CD4-positive, alpha-beta T cell treated with Interleukin-2 at 100 ng/mL for 4 hours (primary cell): ENCODE measurements at places on chromosomes 7 and 10.

GRCh38 chr7:63998549-63998948, at the start of gene ZNF722:
TSS of gene ZNF722 (plus strand) at chr7:63998849. CDS start at chr7:63998962, 113 bp downstream.
- no peak for DNase-seq

DNA sequence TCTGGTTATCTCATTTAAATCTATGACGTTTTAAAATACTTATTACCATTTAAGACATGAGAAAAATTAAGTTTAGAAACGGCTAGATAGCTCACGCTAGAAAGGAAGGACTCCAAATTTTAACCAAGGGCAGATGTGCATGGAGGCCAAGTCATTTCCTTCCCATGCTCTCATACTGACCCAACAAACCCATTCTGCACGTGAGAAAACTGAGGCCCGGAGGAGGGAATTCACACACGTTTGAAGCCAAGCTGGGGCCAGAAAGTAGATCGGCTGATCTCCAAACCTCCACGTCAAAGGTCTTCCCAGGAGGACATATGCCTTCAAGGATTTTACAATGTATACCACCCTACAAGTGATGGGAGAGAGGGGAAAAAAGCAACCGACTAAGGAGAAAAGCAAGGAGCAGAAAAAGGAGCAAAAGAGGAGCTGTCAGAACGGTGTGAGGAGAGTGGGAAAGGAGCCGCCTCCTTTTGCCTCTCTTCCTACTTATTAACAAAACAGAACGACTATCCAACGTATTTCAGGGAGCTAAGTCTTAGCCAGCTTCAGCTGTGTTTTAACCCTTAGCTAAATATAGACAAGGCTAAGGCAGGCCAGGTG, 645 bp upstream of the SIRT1 start:
- DNase-seq, result no peak

GRCh38 chr10:118642228-118642627, 46.8 kb upstream of the PRLHR start:
- DNase-seq, result no peak

- no peak for DNase-seq
Measured at GRCh38 chr7:105978035-105978434, 15.0 kb downstream of the CDHR3 start.

GRCh38 chr7:105098863-105099515, 85.0 kb downstream of the KMT2E start:
- peak; percentile 22 for DNase-seq

DNA sequence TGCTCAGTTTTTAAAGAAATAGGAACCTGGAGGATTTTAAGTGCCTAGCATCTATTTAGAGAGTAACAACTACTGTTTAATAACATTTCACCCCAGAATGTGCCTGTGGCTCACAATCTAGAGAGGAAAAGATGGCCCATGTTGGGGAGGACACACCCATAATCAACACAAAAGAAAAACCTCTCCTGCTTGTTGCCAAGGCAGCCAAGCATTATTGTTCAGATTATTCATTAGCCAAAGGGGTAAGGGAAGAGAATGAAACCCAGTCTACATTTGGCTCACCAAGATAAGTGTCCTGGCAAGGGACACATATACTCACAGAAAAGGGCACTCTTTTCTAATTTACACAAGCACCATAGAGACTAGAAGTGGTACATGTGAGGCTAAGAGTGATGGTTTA, 17.7 kb upstream of the IFIT1B start:
- DNase-seq, result no peak

GRCh38 chr10:103231047-103231551, 14.6 kb upstream of the RPEL1 start:
- no peak for DNase-seq

DNA sequence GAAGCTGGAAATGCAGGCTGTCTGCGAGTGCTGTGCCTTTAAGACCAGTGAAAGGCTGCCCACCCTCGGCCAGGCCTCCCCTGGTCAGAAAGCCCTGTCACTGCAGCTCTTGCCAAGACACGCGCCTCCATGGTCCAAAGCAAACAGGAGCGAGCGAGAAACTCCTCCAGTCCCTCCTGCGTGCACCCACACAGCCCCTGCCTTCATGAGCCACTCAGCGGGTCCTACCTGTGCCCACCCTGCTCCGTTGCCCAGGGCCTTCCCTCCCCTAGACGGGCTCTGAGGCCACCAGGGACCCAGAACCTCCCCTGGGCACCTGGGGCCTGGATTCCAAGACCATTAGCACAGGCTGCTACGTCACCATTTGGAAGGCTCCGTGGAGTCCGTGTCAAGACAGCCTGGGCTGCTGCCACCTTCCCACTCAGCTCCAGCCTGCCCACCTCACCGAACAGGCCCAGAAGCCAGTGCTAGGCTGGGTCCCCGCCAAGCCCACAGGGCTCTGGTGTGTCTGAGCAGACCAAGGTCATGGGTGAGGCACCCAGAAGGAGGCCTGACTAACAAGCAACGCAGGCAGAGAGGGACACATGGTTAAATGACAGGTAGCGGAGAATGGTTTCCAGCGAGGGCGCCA, 144.5 kb downstream of the NEURL1 start:
- no peak for DNase-seq

DNA sequence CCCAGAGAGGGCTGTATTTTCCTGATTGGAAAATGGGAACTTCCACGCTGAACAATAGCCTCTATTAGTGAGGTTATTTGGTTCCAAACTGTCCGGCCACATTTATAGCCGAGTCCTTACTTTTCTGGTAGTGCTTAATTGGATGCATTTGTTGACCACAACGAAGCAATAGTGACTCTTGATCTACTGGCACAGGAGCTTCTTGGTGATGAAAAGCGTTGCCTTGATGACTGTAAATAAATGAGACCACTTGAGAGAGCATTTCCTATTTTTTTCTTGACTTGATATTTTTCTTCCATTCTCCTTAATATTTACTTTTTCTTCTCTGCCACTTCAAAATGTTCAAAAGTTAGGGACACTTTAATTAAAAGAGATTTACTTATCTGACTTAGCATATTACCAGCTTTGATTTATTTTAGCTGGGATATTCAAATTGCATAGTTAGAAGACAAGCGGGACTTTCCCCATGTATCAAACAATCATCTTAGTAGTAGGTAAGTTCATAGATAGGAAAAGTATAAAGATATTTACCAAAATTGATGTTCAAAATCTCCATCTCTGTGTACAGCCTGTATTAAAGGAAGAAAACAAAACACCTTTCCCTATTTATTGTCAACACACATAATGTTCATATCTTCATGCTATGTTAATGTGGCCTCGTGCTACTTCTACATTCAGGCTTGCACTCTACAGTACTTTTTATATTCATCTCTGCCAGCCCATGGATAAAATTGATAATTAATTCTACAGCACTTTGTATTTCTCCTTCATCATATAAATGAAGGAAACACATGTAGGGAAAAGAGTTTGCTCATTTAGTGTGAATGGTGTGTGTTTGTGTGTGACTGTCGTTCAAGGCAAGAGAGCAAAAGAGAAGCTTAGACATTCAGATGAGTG, 5.1 kb upstream of the SP8 start:
- DNase-seq, result no peak

GRCh38 chr7:127950233-127950935, 80.9 kb downstream of the LRRC4 start:
- DNase-seq, result no peak

GRCh38 chr7:96861-97260, 95.5 kb upstream of the FAM20C start:
- DNase-seq, result no peak

GRCh38 chr7:88965371-88965770, 169.8 kb upstream of the TEX47 start:
- no peak for DNase-seq

DNA sequence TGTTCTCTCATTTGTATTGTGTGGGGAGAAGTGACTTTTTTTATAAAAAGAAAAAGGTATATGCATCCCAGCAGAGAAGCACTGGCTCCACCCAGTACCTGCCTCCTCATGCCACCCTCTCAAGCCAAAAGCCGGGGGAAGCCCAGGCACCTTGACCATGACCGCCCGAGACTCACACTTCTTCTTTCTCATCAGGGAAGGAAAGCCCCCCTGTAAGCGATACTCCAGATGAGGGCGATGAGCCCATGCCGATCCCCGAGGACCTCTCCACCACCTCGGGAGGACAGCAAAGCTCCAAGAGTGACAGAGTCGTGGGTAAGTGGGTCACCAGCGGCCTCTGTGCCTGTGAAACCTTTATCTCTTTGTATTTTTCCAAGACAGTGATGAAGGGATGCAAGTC, 22.9 kb downstream of the IKZF1 start:
- DNase-seq, result no peak

DNA sequence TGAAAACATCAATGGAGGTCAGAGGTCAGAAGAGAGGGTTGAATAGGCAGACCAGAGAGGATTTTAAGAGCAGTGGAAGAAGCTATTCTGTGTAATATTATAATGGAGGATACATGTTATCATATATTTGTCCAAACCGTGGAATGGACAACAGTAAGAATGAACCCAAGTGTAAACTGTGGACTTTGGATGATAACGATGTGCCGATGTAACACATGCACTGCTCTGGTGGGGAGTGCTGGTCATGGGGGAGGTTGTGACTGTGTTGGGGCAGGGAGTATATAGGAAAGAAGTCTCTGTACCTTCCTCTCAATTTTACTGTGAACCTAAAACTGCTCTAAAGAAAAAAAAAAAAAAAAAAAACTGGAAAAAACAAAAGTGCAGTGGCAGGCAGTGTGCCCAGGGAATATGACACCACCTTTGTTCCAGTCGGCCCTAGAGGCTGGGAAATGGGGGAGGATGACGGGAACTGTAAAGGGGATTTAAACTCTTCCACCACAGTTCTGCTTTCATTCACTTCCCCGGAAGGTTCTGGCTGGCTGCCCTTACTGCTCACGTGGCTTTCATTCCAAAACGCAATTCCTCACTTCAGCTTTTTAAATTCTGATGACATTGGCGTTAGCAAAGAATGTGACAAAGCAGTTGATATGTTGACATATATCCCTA, 113.7 kb upstream of the ANKRD1 start:
- DNase-seq, result no peak

- no peak for DNase-seq
Measured at GRCh38 chr10:12924911-12925310, 76.6 kb downstream of the CCDC3 start.

- no peak for DNase-seq
Measured at GRCh38 chr10:2674451-2674850, 392.9 kb upstream of the PFKP start.

- no peak for DNase-seq
Measured at GRCh38 chr10:75987616-75988015, 556.2 kb downstream of the LRMDA start.

- no peak for DNase-seq
Measured at GRCh38 chr10:79266084-79266483, 81.2 kb upstream of the PPIF start.

- no peak for DNase-seq
Measured at GRCh38 chr10:4141471-4141870, 356.5 kb upstream of the KLF6 start.

- DNase-seq, result no peak
Measured at GRCh38 chr10:70295321-70295720, 11.5 kb upstream of the NPFFR1 start.

- DNase-seq, result no peak
Measured at GRCh38 chr10:63331586-63331985, 134.2 kb downstream of the JMJD1C start.
